Activated T-helper 1 cell treated with anti-CD3 and anti-CD28 coated beads, Interleukin-2, amount 50 U/mL, for 16 hours (primary cell): ENCODE measurements at places on chromosomes 5 and 9.

DNA sequence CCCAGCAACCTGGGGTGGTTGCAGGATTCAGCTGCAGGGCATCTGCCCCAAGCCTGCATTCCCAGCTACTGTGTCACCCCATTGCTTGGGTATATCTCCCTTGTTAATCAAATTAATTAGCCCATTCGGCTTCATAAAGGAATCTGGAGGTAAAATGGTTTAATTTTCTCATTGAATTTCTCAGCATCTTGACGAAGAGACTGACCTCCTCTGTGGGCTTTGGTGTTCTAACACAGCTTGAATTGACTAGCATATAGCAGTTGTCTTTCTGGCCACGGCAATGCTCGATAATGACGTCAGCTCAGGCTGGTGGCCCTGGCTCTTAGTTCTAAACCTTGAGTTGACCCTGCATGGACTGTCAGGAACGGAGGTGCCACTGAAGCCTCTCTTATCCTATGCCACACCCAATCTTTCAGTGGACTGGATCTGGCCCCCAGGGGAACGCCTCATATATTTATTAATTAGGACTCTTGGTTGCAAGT lies 72.4 kb downstream of the MSX2 start:
- DNase-seq: no peak

- no peak for DNase-seq
These were observed 38.0 kb downstream of the VAV2 start for GRCh38 chr9:133953976-133954709.

DNA sequence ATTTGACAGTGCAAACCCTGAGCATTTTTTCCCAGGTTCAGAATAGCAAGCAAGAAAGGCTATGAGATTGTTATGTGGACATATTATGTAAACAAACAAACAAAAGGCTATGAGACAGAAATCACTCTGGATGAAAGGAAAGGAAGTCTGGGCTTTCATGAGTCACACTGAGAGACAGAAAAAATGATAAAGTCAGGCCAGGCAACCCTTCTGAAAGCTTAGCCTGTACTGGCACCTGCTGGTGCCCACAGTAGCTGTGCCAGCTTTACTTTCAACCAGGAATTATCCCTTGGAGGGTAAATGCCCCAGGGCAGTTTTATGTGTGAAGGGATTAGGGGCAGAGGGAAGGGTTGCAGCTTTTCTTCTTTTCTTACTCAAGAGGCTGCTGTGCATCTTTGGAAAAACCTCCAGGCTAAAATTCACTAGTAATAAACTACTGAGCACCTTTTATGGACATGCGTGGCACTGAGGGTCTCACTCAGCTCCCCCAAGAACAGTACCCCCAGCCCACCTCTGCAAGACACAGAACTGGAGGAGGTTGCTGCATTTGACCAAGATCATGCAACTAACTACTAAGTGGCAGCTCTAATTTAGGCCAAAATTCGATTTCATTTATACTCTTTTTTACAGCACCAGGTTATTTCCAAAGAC lies 41.7 kb downstream of the ACTL7B start:
- no peak for DNase-seq

GRCh38 chr5:172345881-172346280 lies 62.3 kb upstream of the UBTD2 start:
- no peak for DNase-seq

DNA sequence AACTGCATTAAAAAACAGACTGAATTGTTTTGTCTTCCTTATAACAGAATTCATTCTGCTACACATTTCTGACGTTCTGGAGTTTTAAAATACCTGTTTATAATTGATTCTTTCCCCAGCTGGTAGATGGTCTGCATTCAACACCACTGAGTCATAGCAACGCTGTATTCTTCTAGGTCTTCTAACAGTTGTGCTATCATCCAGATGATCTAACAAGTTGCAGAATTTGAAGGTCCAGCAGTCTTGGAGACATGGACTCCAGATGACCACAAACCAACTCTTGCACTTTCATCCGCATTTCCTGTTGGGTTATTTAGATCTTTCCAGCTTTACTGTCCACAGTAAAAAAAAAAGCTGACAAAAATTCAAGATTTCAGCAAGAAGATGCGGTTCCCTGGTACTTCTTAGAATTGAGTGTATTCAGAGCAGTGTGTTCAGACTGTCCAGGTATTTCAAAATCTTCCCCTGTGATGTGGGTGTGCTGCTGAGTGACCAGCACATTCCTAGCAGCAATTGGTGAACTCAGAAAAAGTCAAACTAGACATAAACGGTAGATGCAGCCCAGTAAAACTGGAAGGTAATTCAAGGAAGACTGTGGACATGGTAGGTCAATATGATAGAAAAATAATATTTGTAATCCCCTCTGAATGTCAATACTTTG lies 50.2 kb downstream of the CSNK1A1 start:
- DNase-seq: no peak

- DNase-seq: no peak
These were observed 35.7 kb upstream of the SLC36A2 start for GRCh38 chr5:151383011-151383410.

DNA sequence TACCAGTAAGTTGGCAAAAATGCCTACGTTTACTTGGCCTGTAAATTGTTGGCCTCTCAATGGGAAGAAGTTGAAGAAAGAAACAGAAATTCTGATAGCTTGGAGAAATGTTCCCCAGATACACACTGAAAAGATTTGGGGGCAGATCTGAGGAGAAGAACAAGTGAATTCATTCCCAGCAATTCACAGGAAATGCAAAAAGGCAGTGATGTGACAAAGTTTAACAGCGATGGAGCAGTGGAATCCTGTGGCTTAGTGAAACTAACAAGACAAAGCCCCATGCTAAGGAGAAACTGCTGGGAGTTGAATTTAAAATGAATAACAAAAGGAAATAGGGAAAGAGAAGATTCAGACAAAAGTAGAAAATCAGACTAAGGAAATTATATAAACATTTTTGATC lies 213.2 kb upstream of the EDIL3 start:
- no peak for DNase-seq

DNA sequence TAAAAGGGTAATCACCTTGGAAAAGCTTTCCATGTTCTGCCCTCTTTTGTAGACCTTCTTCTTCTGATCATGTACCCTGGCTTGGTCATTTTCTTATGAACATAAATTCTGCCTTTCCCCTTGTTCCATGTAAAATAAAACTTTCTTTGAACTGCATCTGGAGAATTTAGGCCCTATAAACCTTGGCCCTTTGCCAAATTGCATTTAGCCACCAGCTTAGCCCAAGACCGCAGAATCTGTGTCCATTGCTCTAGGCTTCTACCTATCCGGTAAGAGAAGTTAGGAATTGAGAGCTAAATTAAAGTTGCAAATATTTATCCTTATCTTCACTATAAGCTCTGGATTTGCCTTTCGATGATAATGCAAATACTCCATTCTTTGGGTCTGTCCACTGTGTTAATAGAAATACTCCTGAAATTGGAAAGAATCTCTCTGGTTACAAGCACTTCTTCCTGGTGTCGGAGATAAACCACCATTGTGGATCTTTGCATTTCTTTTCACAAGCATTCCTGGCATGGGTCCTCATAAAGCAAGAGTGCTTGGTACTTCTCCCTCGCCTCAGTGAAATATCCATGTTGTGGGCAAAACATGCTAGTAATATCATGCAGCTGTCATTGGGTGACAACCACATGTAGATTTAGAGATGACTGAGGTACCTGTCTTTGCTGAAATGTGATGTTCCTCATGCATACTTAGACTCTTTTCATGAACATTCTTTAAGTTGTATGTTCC lies 698.0 kb upstream of the WWC1 start:
- no peak for DNase-seq

DNA sequence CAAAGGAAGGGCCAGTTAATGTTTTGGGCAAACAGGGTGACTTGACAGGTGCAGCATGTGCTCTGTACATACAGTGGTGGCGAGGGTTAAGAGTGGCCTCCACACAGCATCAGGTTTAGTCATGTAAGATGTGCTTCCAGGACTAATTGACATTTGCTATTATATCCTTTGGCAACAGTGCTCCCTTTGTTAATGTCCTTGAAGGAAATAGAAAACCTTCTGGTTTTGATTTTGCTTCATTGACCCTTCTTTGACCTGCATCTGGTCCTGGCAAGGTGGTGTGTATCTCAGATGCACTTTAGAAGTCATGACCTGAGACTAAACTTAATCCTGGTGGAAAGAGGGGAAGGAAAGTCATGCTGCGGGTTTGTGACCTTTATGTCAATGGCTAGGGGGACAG lies 440.0 kb downstream of the ENC1 start:
- no peak for DNase-seq
